Activated CD4-positive, CD25-positive, alpha-beta regulatory T cell treated with anti-CD3 and anti-CD28 coated beads, Interleukin-2, amount 50 U/mL, for 24 hours (primary cell): ENCODE measurements at places on chromosomes 4 and X.

DNA sequence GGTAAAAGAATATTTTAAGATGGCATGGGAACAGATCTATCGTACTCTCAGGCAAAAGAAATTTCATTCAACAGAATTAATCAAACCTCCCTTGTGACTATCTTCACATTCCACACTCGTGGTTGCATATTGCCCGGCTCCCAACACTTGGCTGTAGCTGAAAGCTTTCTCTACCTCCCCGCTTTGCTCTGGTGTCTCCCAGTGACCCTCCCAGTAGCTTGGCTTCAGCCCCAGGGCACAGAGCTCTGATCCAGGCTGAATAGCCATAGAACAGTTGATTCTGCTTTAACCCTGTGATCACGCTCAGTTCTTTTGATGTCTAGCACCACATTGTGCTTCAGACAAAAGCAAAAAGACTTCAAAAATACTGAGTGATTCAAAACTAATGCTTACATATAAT lies 24.6 kb downstream of the SLC7A11 start:
- no peak for ATAC-seq

GRCh38 chr4:788636-789297 lies 37.2 kb downstream of the CPLX1 start:
- no peak for ATAC-seq

GRCh38 chrX:261167-261918 lies 19.8 kb upstream of the PLCXD1 start:
- no peak for ATAC-seq

DNA sequence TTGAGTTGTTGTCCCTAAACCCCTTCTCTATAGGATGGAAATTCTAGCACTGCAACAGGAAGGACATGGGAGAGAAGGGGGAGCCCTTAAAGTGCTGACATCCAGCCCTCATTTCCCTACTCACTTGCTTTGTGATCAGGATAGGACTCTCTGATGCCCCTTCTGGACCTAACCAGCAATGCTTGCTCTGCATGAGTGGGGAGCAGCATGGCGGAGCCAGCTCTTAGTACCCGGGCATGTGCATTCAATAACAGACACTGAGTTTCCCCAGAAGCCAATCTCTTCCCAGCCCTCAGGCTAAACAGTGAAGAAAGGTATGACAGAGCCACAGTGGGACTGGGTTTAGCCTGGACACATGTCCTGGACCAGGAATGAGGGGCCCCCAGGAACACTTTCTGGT lies 14.0 kb downstream of the SOD3 start:
- ATAC-seq = no peak

GRCh38 chr4:113405874-113406722 lies 355.4 kb downstream of the CAMK2D start:
- ATAC-seq = no peak

DNA sequence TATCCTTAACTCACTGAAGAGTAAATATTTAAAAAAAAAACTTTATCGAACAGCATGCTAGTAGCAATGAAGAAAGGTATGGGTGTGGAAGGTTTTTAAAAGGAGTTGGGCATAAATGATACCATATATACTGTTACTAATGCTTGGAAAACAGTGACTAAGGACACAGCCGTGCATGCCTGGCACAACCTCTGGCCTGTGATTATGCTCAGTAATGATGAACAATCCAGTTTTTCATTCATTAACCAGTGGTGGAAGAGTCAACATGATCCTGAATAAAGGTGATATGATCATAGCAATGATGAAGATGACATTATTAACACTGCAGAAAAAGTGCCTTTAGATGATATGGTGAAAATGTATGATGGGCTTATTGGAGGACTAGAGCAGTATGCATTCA lies 43.9 kb upstream of the GPR50 start:
- no peak for ATAC-seq

DNA sequence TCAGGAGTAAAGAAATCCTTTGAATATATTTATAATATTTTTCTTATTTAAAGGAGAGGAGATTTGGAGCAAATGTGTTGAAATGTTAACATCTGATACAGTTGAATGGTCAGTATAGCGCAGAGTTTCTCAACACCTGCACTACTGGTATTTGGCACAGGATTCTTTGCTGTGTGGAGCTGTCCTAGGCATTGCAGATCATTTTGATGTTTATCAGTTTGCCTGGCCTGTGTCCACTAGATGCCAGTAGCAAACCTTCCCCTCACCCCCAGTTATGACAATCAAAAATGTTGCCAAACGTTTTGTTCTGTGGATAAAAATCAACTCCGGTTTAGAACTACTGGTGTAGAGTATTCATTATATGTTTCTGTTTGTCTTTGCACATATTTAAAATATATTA lies 765.3 kb upstream of the SLIT2 start:
- ATAC-seq = no peak
